Activated T-helper 9 cell treated with anti-CD3 and anti-CD28 coated beads, Interleukin-2, amount 50 U/mL, for 16 hours (primary cell): ENCODE measurements at places on chromosomes 1 and 21.

GRCh38 chr1:107413546-107413945 is 272.7 kb downstream of the NTNG1 start:
- no peak for DNase-seq

- DNase-seq = no peak
Observed at GRCh38 chr1:20584890-20585289, 4.0 kb upstream of the CDA start.

DNA sequence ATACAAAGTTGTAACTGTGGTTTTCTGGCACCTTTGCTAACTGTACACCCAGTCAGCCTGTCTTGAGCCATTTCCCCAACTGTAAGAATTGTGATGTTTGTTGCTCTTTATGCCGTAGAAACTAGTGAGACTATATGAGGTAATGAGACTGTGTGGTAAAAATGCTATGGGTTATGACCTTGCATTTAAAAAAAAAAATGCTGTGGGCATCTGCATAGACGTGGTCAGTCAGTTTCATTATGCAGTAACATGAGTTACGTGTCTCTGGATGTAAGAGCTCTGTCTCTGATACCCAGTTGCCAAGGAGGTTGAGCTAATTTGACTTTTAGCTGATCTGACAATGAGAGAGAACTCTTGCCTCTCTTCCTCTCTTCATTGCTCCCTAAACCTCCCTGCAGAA is 80.6 kb upstream of the LAMC2 start:
- DNase-seq = no peak

DNA sequence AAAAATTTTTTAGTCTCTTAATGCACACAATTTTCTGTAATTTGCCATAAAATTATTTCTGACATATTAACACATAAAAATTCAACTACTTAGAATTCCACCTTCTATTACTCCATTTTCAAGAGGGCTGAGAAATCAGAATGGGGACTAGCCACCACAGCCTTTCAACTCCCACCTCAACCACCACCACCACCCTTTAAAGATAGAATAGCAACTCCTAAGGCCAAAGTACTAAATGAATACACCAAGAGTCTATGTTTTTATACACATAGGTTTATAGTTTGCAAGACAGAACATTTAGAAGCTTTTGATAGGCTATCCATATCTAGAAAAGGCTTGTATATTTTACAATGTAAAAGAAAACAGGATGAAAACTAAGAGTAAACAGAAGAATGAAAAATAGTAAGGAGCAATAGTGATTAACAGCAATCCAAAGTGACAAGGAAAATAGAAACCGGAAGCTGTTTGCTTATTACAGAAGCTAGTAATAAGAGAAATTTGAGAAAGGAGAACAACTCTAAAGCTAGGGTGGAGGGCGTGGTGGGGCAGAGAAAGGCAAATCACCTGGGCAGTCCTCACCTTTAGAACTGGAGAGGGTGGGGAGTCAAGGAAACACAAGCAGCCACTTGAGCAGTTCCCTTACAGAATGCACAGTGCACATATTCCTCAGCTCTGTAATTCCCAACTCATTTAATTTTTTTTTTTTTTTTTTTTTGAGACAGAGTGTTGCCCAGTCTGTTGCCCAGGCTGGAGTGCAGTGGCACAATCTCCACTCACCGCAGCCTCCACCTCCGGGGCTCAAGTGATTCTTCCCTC is 27.7 kb downstream of the EPS15 start:
- no peak for DNase-seq

DNA sequence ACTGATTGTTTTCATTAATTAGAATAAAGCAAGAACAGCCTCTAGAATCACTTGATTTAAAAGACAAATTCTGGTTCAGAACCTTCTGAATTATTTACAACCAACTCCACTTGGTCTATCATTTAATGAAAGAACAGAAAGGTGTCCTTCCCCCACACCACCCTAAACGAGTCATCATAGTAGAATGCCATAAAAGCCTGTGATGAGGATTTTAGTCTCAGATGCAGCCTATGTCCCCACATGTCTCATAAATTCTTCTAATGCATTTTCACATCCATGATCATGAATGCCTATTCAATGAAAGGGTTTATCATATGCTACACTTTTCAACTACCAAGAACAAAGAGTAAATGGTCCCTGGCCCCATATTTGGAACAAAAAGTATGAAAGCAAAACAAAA is 508.1 kb downstream of the DPYD start:
- DNase-seq = no peak
